ENCODE measurements at places on chromosomes 12 and 14. TPM values are rescaled to one million over a fixed set of nuclear protein-coding genes. Genes with fewer than 3 reads are reported as not detected.

Gene KRT77
- total RNA-seq: not detected

DNA sequence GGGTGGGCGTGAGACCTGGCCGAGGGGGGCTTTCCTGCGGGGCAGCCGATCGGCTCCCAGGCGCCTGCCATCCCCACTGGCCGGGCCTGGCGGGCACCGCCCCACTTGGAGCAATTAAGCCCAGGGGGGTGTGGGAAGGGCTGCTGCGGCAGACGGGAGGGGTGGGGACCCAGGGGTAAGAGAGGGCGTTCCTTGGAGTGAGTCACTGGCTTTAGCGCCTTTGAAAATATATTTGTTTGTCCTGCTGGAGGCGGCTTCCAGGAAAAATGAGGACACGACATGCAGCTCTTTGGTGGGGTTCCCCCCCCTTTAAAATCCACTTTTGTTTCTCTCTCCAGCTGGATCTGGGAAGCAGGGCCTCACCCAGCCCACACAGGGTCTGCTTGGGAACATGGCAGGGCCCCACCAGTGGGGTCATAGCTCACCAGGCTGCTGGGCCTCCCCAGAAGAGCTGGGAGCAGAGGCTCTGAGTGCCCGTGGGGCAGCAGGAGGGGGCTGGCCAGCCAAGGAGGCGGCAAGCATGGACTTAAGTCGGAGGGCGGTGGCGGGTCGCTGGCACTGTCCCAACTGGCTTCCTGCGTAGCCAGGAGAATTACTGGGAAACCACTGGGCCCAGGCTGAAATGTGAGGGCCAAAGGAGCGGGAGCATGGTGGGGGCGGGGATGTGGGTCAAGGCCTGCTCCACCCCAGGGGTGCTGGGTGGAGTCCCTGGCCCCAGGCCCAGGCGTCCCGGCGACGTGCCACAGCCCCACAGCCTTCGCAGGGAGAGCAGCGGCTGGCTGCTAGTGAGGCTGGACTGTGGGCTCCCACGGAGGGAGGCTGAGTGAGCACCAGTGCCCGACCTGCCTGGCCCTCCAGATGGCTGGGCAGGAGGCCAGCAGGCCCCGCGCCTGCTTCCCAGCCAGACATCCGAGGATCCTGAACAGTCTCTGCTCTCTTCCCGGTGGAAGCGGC, 128.0 kb downstream of the RFLNA start:
- peaks cover 92% of the 10 kb centered on the region for H3K36me3 ChIP-seq
- H3K4me3 ChIP-seq: peak overlapping the region; percentile 32
- H3K27me3 ChIP-seq: no peaks in the 10 kb centered on the region
- H3K27ac ChIP-seq: peak overlapping the region; percentile 79

- no peak for DNase-seq
- no peak overlapping the region for H3K27ac ChIP-seq
- H3K27me3 ChIP-seq: no peaks in the 10 kb centered on the region
- no peaks in the 10 kb centered on the region for H3K36me3 ChIP-seq
Measured at GRCh38 chr14:24535737-24536136, 27.7 kb upstream of the CMA1 start.

Gene KICS2
- 1.8 TPM for total RNA-seq

GRCh38 chr14:85248881-85249635, 280.9 kb upstream of the FLRT2 start:
- H3K27ac ChIP-seq: no peak overlapping the region
- no peak overlapping the region for H3K4me3 ChIP-seq
- no peaks in the 10 kb centered on the region for H3K4me1 ChIP-seq
- H3K27me3 ChIP-seq: no peaks in the 10 kb centered on the region
- no peaks in the 10 kb centered on the region for H3K36me3 ChIP-seq

GRCh38 chr12:93198086-93198485, 179.6 kb upstream of the NUDT4 start:
- no peak overlapping the region for H3K27ac ChIP-seq
- H3K27me3 ChIP-seq: no peaks in the 10 kb centered on the region
- DNase-seq: no peak
- peaks cover 17% of the 10 kb centered on the region for H3K4me1 ChIP-seq
- no peaks in the 10 kb centered on the region for H3K36me3 ChIP-seq
- no peak overlapping the region for H3K4me3 ChIP-seq

- no peaks in the 10 kb centered on the region for H3K4me1 ChIP-seq
- H3K27ac ChIP-seq: no peak overlapping the region
- H3K4me3 ChIP-seq: no peak overlapping the region
- no peak for DNase-seq
- H3K27me3 ChIP-seq: no peaks in the 10 kb centered on the region
Measured at GRCh38 chr14:94568186-94568585, 6.9 kb downstream of the SERPINA4 start.

Measured in SJSA1 (cell line).